NCI-H460 (cell line): ENCODE measurements at places on chromosomes 1 and 21. TPM values are rescaled to one million over a fixed set of nuclear protein-coding genes. Genes with fewer than 3 reads are reported as not detected.

ICOSLG gene
- 0.40 and 0.47 TPM in 2 replicates for total RNA-seq

KLHL20 gene
- total RNA-seq, result 30.1 and 30.5 TPM in 2 replicates

TNFRSF14 gene
- total RNA-seq, result 1.5 and 2.5 TPM in 2 replicates

CFAP74 gene
- not detected in 2 replicates for total RNA-seq
